ENCODE measurements at places on chromosomes 12 and 14. TPM values are rescaled to one million over a fixed set of nuclear protein-coding genes. Genes with fewer than 3 reads are reported as not detected.

DNA sequence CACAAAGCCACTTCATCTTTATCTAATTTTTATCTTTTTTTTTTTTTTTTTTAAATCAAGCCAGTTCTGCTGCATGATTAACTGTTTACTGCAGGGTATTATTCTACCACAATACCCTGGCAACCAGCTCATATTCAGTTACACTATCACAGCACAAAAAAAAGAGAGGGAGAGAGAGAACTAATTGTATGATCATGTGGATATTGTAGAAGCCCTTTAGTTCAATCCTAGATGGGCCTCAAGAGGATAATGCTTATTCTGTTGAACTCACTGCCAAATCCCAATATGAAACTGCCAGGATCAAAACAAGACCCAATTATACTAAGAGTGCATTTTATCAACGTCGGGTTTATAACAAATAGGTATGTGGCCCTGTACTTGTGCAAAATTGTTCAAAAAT, 51.5 kb downstream of the MED13L start:
- no peak for DNase-seq

GRCh38 chr14:53542732-53543131, 389.6 kb upstream of the DDHD1 start:
- no peak for DNase-seq

POTEG gene
- total RNA-seq: not detected

GRCh38 chr14:99733211-99733539, 49.1 kb downstream of the CYP46A1 start:
- no peak for DNase-seq

LYZ gene
- total RNA-seq: not detected

CLEC2D gene
- 4.7 TPM for total RNA-seq

BICDL1 gene
- total RNA-seq: 15.7 TPM

- DNase-seq: no peak
Observed at GRCh38 chr14:63933110-63933509, 80.3 kb downstream of the SYNE2 start.
